Activated CD8-positive, alpha-beta T cell treated with anti-CD3 and anti-CD28 coated beads for 36 hours (primary cell): ENCODE measurements at places on chromosomes 13 and 19. TPM values are rescaled to one million over a fixed set of nuclear protein-coding genes. Genes with fewer than 3 reads are reported as not detected.

DNA sequence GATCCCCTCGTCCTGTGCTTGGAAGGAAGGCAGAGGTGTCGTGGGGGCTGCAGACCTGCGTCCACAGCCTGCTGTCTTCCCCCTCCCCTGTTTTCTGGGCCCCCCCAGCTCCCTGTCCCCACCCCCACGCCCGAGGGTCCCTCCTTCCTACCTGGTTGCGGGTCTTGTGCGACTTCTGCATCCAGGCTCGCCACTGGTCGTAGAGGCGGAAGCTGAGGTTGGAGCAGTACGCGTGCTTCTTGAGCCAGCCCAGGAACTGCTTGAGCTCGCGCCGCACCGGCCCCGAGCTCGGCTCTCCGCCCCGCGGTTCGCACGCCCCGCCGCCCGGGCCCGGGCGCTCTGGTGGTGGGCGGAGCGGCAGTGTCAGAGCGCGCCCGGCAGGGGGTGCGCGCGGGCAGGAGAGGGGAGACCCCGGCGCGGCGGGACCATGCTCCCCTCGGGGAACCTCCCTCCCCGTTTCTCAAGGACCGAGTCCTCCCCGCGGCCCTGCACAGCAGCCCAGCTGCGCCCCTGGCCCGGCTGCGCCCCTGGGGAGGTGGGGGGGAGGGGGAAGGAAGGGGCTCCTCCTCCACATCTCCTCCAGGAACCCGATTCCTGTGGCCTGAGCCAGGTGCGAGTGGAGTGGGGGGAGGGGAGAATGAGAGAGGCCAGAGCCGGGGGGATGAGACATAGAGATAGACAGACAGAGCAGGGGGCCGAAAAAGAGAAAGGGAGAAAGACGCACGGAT lies 5.7 kb downstream of the REX1BD start:
- peak; percentile 79 for DNase-seq

DNA sequence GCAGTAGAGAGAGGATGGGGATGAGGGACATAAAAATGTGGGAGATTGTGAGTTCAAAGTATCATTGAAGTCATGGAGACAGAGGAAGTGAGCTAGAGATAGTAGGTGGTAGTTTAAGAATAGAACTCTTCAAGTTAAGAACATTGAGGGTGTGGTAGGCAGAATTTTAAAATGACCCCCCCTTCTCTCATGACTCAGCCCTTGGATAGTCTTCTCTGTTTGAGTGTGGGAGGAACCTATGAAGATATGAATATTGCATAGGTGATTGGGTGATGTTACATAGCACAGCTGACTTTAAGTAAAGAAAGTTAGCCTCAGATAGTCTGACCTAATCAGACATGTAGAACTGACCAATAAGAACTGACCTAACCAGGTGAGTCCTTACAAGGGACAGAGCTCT lies 418.6 kb downstream of the FOXO1 start:
- no peak for DNase-seq

The UBE2M gene
- 107 TPM for total RNA-seq

The FCER2 gene
- total RNA-seq: 3.7 TPM

DNA sequence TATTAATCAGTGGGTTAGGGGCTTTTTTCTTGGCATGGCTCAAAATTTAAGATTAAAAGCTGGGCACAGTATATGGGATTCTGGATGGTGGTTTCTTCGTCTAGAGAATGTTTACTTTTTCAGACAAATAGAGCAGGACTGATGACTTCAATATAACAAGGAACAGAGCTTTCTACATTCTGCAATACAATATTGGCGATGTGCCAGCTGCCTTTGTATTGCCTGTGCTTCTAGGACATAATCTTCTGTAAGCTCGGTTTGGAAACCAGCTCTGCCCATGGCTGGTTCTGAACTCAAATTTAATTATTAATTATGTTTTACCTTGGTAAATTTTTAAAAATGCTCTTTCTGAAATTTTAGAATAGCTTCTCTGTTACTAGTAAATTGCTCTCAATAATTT lies 139.1 kb upstream of the TRPC4 start:
- DNase-seq: no peak
